ENCODE measurements at places on chromosomes 1 and 21.
A peak's percentile ranks its signal among the peaks of the same experiment; 100 is the strongest.

DNA sequence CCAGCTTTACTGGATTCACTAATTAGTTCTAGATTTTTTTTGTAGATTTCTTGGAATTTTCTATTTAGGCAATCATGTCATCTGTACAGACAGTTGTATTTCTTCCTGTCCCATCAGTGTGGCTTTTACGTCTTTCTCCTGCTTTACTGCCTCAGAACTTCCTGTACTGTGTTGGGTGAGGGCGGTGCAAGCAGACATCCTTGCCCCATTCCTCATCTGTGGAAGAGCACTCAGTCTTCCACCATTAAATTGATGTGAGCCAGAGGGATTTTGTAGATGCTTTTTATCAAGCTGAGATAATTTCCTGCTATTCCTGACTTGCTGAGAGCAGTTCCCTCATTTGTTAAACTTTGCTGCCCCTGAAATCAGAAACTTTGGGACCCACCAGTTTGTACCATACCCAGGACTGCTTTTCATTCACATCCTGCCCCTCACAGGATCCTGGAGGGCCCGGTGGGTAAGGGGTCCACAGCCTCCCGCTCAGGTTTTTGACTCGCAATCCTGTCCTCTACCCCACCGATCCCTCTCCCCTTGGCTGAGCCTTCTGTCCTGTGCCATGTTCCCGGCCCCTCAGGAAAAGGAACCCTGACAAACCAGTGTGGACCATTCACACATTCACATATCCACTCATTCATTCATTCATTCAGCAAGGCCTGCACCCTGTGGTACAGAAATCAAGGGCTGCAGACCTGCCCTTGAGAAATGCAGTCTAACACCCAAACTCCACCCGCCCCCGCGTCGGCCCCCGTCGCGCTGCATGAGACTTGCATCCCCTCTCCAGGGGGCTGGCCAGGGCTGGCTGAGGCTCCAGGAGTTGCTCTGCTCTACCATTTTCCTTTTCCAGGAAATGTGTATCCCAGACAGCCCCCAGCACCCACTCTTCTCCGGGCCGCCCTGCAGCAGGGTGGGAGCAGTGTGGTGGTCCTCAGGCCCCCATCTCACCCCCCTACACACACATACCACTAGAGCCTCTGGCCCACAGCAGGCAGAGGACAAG is 246.5 kb upstream of the VAMP3 start:
- DNase-seq = no peak

- no peak for DNase-seq
Observed at GRCh38 chr1:31796707-31797106, 19.1 kb downstream of the SPOCD1 start.

DNA sequence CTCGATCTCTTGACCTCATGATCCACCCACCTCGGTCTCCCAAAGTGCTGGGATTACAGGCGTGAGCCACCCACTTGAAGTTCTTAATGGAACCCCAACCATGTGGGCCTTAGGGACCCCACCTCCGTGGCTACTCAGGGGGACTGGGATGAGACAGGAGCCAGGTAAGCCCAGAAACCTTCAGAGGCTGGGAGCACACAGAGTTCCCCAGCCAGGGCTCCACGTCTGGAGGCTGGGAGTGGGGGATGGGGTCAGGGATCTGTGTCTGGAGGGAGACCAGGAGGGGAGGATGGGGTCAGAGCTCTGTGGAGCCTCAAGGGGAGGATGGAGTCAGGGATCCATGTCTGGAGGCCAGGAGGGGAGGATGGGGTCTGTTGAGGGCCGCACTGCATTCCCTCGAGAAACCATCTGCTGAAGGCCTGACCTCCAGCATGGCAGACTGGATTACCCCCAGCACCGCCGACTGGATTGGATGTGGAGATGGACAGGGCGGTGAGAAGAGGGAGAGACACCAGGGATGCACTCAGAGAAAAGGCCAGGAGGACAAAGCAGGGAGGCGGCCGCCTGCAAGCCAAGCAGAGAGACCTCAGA is 2.1 kb upstream of the FTCD start:
- no peak for DNase-seq

DNA sequence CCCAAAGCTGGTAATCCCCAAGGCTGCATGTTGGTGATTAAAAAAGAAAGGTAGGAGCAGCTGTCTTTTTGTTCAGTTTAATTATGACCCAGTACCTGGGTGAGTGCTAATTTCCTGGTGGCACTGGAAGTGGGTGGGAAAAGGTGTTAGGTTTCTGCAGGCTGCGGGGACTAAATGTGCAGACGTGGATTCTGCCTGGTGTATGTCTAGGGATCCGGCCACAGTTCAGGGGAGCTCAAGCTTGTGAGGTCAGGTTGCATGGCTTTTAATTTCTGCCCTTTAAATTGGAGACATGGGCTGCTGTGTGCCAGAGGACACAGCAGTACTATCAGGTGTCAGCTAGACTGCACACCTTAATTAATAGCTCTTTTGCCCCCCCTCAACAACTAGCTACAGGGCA is 20.3 kb upstream of the TBX19 start:
- DNase-seq = no peak

DNA sequence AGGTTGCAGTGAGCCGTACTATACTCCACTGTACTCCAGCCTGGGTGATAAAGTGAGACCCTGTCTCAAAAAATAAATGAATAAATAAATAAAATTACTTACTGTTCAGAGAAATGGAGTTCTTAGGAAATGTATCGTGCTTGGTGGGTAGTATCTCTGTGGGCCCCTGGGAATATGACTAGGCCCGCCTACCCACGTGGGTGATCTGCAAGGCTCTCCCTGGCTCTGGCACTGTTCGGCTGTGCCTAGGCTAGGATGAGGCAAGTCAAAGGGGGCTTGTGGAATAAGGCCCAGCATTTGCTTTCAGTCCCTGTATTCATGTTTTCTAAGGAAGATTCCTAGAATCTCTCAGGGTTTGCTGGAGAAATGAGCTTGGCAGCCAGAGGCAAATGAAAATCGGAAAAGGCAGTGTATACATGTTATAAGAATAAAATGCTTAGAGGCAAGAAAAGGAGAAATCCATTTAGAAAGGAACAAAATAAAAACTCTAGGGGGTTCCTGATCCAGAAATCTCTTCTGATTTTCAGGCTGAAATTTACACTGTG is 4.5 kb upstream of the CSRP1 start:
- DNase-seq = no peak

- DNase-seq = peak; percentile 69
Observed at GRCh38 chr1:179883040-179883744, 1.1 kb downstream of the TOR1AIP1 start.

DNA sequence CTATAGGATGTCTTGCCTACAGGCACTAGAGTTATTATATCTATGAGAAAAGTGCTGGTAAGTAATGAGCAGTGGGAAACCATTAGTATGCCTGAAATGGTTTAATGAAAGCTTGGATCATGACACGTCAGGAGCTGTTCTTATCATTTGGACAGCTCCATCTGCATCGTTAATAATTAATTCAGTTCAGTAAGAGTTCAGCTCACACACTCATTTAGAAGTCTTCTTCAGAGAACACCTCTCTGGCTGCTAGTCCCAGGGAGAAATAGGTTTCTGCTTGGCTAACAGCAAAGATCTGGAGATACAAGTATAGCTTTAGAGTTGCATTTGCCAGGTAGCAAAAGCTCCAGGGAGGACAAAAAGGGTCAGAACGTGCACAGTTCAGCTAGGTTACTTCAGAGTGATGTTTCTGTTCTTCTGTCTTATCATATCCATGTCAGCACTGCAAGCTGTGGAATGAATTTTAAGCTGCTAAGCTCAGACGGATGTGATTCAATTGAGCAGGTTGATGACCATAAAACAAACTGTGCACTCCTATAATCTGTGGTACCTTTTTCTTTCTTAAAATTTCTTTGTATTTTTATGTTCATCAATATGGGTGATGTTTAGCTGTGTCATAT is 173.6 kb downstream of the ADGRL2 start:
- no peak for DNase-seq

GRCh38 chr1:216028631-216029030 is 394.6 kb downstream of the USH2A start:
- no peak for DNase-seq

- no peak for DNase-seq
Observed at GRCh38 chr21:17911628-17912027, 92.5 kb upstream of the C21orf91 start.

GRCh38 chr1:100950781-100951180 is 54.9 kb downstream of the SLC30A7 start:
- DNase-seq = no peak

DNA sequence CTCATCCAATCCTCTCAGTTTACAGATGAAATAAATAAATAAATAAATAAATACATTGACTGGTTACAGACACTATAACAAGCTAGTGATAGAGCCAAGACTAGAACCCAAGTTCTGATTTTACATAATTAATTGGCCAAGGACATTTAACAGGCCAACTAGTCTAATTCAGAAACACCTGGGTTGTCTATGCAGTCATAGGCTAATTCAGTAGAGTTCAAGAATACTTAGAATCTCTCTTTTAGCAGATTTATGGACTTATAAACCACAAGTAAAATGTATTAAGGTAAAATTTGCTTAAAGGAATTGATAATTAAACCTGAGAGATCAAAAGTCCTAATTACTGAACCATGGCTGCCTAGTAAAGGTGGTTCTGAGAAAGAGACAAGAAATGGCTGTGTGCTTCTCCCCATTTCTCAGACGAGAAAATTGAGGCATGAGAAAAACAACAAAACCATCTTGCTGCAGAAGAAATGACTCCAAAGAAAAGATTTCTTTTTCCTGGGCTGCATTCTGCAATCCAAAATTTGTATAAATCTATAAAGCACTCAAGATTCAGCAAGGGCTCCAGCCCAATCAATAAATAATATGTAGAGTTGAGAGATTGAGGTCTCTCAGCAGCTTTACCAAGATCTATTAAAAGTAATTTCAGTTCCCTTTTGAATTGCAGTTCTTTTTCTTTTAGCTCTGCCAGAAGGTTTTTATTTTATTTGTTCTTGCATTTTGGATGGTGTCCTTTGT is 98.3 kb downstream of the DUSP10 start:
- no peak for DNase-seq
